ENCODE measurements at places on chromosomes 11 and 22.

- no peak for DNase-seq
Measured at GRCh38 chr22:44988671-44989070, 21.1 kb downstream of the PHF21B start.

DNA sequence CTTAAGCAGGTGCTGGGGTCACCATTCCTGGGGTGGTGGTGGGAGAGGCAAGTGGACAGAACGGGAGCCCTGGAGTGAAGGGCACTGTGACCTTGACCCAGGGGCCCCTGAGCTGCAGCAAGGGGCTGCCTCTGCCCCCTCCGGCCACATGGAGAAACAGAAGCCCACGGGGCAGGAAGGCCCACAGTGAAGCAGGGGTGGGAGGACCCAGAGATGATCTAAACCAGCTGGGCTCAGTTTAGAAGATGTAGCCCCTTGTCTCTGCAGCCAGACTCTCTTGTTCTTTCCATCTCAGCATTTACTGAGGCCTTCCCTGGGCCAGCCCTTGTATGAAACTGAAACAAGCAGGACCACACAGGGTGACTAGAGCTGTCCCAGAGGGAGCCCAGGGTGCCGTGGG, 30.5 kb downstream of the WNT11 start:
- DNase-seq, result no peak

- DNase-seq, result no peak
Measured at GRCh38 chr22:30348809-30349208, 7.9 kb downstream of the SF3A1 start.

DNA sequence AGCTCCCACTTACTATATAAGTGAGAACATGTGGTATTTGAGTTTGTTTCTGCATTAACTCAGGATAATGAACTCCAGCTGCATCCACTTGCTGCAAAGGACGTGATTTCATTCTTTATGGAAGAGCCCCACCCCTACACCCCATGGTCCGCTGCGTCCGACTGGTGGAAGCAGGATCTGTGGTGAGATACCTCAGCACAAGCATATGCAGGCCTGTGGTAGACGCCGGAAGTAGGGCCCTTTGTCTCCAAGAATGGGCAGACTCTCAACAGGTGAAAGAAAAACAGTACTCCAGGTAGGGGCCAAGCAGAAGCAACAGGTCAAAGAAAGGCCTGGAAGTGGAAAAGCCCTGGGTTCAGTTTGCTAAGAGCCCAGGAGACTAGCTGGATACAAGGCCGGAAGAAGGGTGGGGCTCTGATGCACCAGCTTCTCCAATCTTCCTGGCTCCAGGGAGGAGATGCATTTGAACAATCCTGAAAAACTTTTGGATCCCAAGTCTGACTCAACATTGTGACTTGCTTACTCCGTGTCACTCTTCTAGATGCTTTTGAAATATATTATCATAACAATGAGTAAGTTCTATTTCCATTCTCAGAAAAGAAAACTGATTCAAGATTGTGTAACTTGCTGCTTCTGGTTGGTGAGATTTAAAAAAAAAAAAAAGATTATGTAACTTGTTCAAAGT, 30.4 kb downstream of the NEAT1 start:
- no peak for DNase-seq

DNA sequence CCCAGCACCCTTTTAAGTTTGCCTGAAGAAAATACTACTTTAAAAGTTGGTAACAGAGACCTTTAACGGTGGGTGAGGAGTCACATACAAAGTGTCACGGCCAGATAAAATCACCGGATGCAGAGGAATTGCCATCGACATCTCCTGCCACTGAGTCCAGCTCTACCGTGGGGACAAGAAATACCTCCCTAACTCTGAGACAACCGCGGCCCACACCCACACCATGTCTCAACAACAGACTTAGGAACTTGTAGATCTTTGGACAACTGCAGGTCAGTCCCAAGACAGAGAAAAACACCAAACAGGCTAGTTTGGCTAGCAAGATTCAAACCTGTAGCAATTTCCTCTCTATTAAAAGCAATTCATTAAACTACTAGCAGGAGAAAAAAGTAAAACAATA, 669 bp downstream of the ETS1 start:
- no peak for DNase-seq
